ENCODE measurements at places on chromosomes 5 and 9. TPM values are rescaled to one million over a fixed set of nuclear protein-coding genes. Genes with fewer than 3 reads are reported as not detected.

COL15A1 gene
- total RNA-seq = 0.06 TPM

GTF2H2 gene
- total RNA-seq = 36.0 TPM

INSL6 gene
- total RNA-seq = not detected

HK3 gene
- total RNA-seq = 0.43 TPM

SPATA31E1 gene
- total RNA-seq = not detected

NDST1 gene
- total RNA-seq = 65.4 TPM

LECT2 gene
- not detected for total RNA-seq

PTPDC1 gene
- total RNA-seq = 5.4 TPM
